ENCODE measurements at places on chromosomes 11 and 22. TPM values are rescaled to one million over a fixed set of nuclear protein-coding genes. Genes with fewer than 3 reads are reported as not detected.

RAB39A gene
- 1.2 TPM for total RNA-seq

TYMP gene
- total RNA-seq: 12.6 TPM

SCGB2A2 gene
- total RNA-seq: not detected

INS gene
- not detected for total RNA-seq

OLFML1 gene
- 0.32 TPM for total RNA-seq

PARVG gene
- not detected for total RNA-seq

CSF2RB gene
- not detected for total RNA-seq

TMEM179B gene
- total RNA-seq: 138 TPM

CDPF1 gene
- 3.1 TPM for total RNA-seq

PIH1D2 gene
- total RNA-seq: 1.9 TPM

ZP1 gene
- not detected for total RNA-seq

ATG13 gene
- 83.7 TPM for total RNA-seq

TH gene
- 0.07 TPM for total RNA-seq

RAC2 gene
- total RNA-seq: 5.0 TPM

Data from M059J (cell line).